ENCODE measurements at places on chromosomes 7 and 10.

GRCh38 chr10:49767752-49768151 lies 5.6 kb upstream of the OGDHL start:
- DNase-seq = no peak

DNA sequence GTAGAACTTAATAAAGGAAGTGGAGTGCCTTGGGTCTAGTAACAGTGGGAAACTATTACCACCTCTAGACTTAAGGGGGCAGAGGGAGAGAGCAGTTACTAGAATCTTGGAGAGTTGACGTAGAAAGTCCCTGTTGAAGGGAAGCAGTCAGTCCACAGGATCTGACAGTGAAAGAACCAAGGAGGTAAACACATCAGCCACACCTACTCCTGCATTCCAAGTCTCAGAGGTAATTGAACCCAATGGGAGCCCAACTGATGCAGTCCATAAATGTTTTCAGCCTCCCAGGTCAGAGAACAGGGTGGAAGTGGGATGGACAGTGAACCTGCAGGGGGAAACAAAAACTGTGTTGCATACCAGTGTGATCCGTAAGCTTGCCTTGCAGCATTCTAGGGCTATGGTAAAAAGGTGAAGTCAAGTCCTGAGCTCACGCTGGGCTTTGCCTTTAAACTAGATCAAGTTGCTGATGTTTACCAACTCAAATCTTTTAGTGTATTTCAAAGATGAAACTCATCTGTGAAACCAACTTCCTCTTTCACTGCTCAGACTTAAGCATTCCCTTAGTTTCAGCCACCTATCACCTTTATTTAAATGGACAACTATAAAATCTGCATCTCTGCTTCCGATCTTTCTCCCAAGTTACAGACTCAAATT lies 57.2 kb downstream of the SLC16A12 start:
- DNase-seq = no peak

DNA sequence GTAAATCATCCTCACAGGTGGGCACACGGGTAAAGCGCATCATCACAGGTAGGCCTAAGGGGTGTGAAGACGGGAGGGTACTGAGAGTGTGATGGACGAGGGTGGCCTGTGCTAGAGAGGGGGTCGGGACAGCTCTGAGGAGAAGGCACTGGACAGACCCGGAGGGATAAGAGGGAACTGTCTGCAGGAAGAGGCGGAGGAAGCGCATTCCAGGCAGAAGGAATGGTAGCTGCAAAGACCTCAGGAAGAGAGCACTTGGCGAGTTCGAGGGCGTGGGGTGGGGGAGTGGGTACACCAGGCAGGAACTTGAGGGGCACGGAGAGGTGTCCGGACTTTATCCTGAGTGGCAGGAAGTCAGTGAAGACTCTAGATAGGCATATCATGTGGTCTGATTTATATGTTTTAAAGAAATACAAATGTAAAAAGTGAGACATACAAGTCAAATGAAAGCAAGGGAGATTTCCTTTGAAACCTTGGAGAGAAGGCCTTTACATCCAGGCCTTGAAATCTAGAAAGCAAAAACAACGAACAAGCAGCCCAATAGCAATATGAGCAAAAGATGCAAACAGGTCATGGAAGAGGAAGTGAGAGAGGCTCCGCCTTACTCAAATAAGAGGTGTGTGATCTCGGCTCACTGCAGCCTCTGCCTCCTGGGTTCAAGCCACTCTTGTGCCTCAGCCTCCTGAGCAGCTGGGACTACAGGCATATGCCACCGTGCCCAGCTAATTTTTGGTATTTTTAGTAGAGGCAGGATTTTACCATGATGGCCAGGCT lies 3.6 kb downstream of the LHPP start:
- DNase-seq = no peak

- DNase-seq = no peak
Measured at GRCh38 chr10:77311186-77311585, 326.4 kb downstream of the KCNMA1 start.

DNA sequence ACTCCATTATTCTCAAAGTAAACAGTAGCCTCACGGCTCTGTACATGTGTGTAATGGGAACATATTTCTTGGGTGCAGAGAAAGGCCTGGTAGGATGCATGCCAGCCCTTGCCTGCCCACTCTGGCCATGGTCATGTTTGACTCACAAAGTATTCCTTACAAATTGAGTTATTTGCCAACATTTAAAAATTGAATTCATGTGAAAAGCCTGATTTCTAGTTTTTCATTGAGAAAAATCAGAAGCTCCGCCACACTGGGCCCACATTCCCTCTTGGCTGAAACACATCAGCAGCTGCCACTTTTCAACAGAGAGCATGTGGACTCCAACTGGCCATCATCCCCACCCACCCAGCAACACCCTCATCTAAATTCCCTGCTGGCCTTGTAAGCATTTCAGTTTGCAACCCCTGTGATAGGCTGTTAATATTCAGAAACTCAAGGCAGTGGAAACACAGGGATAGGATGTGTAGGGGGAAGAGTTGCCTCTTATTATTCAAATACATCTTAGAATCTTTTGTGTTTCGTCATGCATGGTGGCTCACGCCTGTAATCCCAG lies 40.9 kb downstream of the CDH23 start:
- DNase-seq = no peak

DNA sequence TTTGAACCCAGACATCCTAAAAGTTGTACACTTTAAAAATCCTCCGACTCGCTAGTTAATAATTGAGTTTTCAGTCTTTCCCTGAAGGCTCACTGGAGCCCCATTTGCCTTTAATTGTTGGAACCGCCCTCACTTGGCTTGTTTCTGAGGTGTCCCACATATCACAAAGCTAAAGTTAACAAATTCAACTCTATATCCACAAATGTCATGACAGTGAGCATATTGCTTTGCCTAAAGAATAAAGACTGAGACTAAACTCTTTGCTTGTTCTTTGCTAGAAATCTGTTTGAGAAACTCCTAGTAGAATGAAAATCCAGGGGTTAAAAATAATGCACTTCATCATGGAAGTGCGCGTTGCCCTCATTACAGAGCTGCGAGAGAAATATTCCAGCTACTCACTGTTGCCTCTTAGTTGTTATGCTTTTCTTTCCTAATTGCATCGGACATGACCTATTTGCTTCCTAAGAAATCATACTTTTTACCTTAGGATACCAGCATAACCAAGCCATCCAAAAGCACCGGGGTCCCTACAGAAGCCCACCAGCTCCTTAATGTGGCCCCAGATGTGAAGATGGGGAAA lies 752 bp downstream of the THSD7A start:
- no peak for DNase-seq

DNA sequence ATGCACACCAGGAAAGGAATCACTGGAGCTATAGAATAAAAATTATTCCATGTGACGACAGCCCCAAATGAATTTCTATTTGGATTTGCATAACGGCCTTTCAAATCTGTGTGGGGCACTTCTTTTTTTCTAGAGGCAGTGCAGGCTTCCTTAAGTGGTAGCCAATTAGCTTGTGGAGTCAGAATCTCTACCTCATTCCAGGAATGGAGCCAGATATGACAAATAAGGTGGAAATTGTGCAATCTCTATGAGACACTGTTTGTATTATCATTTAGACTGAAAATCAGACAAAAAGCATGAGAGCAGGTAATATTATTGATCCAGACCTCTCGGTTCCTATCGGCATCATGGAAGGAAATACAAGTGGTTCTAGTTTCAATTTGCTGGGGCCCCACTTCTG lies 78.7 kb downstream of the BEND7 start:
- no peak for DNase-seq

GRCh38 chr7:29270594-29271318 lies 76.2 kb downstream of the CHN2 start:
- no peak for DNase-seq

- DNase-seq = no peak
Measured at GRCh38 chr10:122393288-122393687, 18.8 kb downstream of the PLEKHA1 start.

DNA sequence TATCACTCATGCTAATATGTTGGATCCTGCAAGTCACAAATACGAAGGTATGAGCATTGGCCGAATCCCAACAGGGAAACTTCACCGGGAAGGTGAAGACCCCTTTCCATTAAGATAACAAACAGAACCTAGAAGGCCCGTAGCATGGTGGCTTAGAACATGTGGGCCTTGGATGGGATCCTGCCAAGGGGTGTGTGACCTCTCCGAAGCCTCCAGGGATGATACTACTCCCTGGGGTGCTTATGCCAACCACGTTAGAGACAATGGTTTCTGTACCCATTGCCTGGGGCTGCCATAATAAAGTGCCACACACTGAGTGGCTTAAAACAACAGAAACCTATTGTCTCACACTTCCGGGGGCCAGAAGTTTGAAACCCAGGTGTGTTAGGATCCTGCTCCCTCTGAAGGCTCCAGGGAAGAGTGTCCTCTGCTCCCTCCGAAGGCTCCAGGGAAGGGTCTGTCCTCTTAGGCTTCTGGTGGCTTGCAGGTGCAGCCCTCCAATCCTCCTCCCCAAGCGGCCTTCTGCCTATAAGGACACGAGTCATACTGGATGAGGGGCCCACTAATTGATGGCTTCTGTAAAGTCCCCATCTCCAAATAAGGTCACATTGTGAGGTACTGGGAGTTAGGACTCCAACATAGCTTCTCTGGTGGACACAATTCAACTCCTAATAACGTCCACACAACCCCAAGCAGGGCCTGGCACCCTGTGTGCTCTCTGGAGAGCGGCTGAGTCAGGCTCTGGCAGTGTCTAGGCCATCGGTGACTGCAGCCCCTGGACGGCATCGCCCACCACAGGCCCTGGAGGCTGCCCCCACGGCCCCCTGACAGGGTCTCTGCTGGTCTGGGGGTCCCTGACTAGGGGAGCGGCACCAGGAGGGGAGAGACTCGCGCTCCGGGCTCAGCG lies 992 bp upstream of the MGMT start:
- DNase-seq = no peak

GRCh38 chr10:65931291-65932070 lies 994.4 kb upstream of the LRRTM3 start:
- no peak for DNase-seq

GRCh38 chr7:1889556-1890181 lies 219.6 kb downstream of the ELFN1 start:
- DNase-seq = no peak

GRCh38 chr7:140640060-140640637 lies 464 bp downstream of the DENND2A start:
- DNase-seq = no peak

GRCh38 chr10:13515467-13515866 lies 13.3 kb downstream of the BEND7 start:
- DNase-seq = no peak

GRCh38 chr7:44461387-44461786 lies 29.1 kb downstream of the NUDCD3 start:
- DNase-seq = no peak

DNA sequence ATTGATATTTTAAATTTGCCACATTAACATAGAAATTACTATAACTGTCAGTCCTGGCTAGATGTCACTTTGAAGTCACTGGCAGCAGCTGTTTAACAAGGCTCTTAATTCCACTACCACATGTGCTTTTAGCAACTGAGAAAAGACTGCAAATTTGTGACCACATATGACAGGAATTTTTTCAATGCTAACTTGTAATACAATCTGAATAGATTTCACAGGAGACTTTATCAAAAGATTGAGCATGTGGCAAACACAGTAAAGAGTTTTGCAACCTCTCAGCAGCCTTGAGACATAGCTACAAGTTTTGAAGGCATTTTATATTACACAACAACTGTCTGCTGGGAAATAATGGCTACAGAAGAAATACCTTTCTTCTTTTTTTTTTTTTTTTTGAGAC lies 73.0 kb downstream of the MICU1 start:
- no peak for DNase-seq

- no peak for DNase-seq
Measured at GRCh38 chr10:130141878-130142277, 5.7 kb downstream of the GLRX3 start.

DNA sequence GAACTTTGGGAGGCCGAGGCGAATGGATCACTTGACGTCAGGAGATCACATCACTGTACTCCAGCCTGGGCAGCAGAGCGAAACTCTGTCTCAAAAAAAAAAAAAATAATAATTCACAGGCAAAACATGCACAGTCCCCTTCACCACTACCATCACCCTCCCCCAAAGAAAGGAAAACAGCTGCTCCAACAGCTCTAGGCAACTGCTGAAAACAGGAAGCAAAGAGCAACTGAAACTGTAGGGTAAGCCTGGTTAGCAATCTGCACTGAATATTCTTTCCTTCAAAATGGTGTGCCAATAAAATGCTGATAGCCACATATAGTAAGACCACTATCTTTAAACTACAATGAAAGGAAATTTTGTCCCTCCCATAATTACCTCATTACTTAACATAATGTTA lies 11.8 kb downstream of the NT5C2 start:
- DNase-seq = no peak

- peak; percentile 50 for DNase-seq
Measured at GRCh38 chr7:75776295-75776971, 4.4 kb upstream of the CCL26 start.

- no peak for DNase-seq
Measured at GRCh38 chr7:46853451-46853850, 728.5 kb downstream of the TNS3 start.

DNA sequence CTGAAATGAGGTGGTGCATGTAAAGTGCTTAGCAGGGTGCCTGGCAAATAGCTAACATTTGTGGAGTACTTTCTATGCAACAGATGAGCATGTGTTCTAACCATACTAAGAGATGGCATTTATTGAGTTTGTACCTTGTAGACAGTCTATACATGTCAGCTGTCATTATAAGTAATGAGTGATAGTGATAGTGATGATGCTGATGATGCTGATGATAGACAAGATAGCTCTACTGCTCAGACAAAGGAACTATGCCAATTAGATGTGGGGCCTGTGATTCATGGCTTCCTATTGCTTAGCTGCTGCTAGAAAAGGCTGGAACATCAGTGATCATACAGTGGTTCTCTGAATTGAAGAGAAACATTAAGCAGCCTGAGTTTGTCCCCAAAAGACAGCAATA lies 585.8 kb downstream of the KCNMA1 start:
- no peak for DNase-seq

- no peak for DNase-seq
Measured at GRCh38 chr7:64878684-64879083, 24.4 kb upstream of the ZNF273 start.

- DNase-seq = no peak
Measured at GRCh38 chr7:96316949-96317348, 4.9 kb downstream of the SLC25A13 start.

DNA sequence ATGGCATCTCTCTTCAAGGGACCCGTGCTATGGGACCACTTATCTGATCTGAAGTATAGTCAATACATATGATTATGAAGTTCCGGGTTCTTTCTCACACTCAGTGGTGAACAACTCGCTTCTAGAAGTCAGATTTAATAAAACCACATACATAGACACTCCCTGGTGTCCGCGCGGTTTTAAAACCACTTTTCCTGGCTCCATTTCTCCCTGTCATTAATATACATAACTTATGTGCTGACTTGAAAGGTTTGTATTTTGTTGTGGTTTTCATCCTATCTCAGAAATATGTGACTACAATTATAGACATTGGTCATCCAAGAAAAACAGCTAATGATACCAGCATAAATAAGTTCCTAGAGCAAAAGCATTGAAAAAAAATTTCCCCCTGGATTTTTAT lies 34.0 kb downstream of the SVIL start:
- no peak for DNase-seq

DNA sequence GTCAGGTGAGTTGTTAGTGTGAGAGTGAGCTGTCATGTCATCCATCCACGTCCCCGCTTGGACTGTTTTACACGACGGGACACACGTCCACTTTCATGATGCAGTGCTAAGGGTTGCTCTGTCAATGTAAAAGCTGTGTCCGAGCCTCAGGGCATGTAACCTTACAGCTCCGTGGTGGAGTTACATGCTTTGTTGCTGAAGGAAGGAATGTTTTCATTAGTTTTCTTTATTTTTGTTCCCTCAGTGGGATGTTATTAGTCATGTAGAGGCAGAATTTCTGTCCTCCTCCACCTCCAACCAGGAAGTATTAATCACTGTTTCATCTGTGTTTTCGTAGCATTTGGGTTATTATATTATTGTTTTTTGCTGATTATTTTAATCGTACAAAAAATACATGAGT lies 88.6 kb downstream of the NRG3 start:
- no peak for DNase-seq
